ENCODE measurements at places on chromosomes 16 and 17. TPM values are rescaled to one million over a fixed set of nuclear protein-coding genes. Genes with fewer than 3 reads are reported as not detected.

GRCh38 chr17:48530887-48531272, at the start of gene HOXB1:
HOXB1 (minus strand) TSS chr17:48531011; CDS start chr17:48530904, 107 bp downstream.
- H3K4me3 ChIP-seq: no peak within 1 kb of the TSS
- DNase-seq: no peak
- H3K36me3 ChIP-seq: no peaks in the 10 kb centered on the region
- H3K27ac ChIP-seq: no peak within 1 kb of the TSS
- peaks cover 41% of the 10 kb centered on the region for H3K4me1 ChIP-seq

DNA sequence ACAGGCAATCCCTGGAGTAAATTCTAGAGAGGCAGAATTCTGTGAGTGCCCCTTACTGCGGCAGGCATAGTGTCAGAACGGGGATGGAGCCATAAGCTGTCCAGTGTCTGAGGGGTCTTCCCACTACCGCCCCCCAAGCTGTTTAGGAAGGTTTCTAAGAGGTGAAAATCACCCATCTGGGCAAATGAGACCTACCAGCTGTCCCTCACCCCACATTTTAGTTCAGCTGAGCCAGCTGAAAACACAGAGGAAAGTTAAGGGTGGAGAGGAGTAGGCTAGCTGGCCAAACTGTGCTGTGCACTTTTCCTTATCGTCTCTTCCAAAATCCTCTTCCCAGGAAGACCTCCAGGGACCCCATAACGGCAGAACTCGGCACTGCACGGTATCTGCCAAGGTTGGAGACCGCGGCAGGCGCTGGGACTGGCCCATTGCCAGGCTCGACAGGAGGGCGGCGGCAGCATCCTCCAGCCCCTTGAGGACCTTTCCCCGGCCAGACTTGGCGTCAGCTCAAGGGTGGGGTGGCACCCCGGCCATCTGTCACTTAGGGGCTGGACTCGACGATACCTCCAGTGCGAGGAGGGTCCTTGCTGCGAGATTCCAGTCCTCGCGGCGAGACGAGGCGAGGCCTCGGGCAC, 955 bp downstream of the ACLY start:
- no peaks in the 10 kb centered on the region for H3K27me3 ChIP-seq
- H3K27ac ChIP-seq: peak overlapping the region; percentile 73
- peaks cover 41% of the 10 kb centered on the region for H3K4me1 ChIP-seq
- peaks cover 46% of the 10 kb centered on the region for H3K36me3 ChIP-seq

DNA sequence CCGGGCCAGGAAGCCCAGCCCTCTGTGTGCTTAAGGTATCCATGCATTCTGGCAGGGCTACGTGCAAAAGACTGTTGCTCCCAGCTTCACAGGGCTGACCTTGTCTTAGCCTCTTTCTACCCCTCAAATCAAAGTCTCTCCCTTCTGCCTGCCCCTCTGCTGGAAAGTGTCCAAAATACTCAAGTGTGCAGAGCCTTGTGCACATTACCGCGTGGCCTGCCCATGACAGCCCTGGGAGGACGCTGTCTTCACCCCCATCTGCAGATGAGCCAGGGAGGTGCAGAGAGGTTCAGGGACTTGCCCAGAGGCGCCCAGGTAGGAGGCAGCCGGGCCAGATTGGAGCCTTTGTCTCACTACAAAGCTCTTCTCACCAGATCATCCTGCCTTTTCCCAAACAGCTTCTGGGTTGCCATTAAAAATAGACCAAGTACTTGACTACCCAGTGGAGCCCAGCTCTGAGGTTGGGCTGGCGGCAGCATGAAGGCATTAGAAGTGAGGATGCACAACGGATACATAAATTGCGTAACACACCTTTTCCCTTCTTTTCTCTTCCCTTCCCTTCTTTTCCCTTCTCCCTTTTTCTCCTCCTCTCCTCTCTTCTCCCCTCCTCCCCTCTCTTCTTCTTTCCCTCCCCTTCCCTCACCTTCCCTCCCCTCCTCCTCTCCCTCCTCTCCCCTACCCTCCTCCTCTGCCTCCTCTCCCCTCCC, 3.5 kb downstream of the CACNG4 start:
- H3K36me3 ChIP-seq: no peaks in the 10 kb centered on the region
- H3K27ac ChIP-seq: no peak overlapping the region
- H3K4me3 ChIP-seq: no peak overlapping the region
- peaks cover 50% of the 10 kb centered on the region for H3K27me3 ChIP-seq
- peaks cover 10% of the 10 kb centered on the region for H3K4me1 ChIP-seq

GRCh38 chr16:2792940-2793339, 5.3 kb upstream of the PRSS41 start:
- H3K36me3 ChIP-seq: no peaks in the 10 kb centered on the region
- H3K4me3 ChIP-seq: no peak overlapping the region
- peaks cover 14% of the 10 kb centered on the region for H3K4me1 ChIP-seq
- peaks cover 22% of the 10 kb centered on the region for H3K27me3 ChIP-seq
- no peak overlapping the region for H3K27ac ChIP-seq

- DNase-seq: peak; percentile 14
- no peaks in the 10 kb centered on the region for H3K36me3 ChIP-seq
- H3K4me3 ChIP-seq: no peak overlapping the region
- H3K4me1 ChIP-seq: no peaks in the 10 kb centered on the region
- no peaks in the 10 kb centered on the region for H3K27me3 ChIP-seq
Measured at GRCh38 chr17:61635913-61636432, 45.0 kb upstream of the NACA2 start.

GRCh38 chr17:29576214-29577000, 7.9 kb downstream of the TP53I13 start:
- no peak overlapping the region for H3K4me3 ChIP-seq
- H3K27ac ChIP-seq: no peak overlapping the region
- H3K36me3 ChIP-seq: peaks cover 62% of the 10 kb centered on the region
- DNase-seq: no peak

DNA sequence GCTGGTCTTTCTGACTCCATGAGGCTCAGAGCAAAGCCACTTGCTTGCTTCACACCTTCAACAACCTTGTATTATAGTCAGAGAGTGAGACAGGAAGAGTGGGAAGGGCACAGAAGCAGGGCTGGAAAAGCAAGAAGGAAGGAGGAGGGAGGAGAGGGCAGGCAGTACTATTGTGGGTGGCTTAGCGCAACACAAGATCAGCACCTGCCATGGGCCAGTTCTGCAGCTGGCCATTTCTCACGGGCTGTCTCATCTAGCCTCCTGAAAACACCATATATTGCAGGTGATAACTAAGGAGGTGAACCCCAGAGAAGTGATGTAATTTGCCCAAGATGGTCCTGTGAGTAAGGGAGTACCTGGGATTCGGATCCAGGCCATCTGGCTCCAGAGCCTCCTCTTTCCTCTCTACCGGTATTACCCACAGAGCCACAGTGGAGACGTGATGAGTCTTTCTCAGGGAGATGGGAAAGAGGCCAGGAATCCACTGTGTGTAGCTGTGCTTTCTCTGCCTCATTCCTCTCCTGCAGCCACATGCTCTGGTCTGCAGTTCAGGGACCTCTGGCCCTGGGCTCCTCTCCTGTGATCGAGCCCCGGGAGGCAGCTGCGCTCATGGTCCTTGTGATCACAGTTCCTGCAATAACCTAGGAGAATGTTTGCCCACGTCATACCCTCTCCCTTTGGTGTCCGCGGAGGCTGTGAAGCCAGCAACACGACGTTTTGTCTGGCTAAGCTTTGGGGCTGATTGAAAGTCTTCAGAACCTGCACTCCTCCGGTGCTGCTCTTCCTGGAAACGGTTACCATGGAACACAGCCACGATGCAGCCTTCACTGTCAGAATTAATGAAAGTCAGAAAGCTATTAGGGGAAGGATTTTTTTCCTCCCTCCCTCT, 178.1 kb upstream of the CCL2 start:
- no peak for DNase-seq
- no peaks in the 10 kb centered on the region for H3K4me1 ChIP-seq
- no peak overlapping the region for H3K4me3 ChIP-seq
- H3K36me3 ChIP-seq: no peaks in the 10 kb centered on the region

DNA sequence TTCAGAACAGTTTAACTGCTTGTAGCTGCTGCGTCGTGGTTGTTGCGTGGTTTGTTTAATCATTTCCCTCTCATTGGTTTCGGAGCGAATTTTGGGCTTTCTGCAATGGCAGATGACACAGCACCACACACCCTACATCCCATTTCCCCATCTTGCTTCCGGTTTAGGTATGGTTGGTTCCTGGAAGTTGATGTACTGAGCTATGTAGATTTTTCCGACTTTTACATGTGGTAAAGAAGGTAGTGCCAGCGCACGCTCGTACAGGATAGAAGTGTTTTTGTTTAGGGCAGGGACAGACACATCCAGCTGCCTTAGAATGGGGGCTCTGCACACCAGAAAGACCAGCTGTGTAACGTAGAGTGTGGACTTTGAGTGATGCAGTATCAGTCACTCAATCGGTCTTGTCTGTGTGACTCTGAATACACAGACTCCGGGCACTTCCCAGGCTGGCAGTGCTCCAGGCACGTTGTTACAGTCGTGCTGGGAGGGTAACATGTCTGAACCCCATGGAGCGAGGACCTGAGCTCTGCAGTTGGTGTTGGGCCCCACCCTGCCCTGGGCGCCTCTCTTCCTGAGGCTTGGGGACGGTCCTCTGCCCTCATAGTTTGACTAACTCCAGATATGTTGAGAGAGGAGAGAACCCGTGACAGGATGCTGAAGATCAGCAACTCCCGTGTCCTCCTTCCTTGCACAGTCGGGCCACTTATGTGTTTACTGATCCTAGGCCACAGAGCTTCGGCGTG, 172.0 kb upstream of the CHMP6 start:
- H3K4me3 ChIP-seq: no peak overlapping the region
- H3K36me3 ChIP-seq: peaks cover 21% of the 10 kb centered on the region
- H3K27ac ChIP-seq: no peak overlapping the region
- DNase-seq: no peak

DNA sequence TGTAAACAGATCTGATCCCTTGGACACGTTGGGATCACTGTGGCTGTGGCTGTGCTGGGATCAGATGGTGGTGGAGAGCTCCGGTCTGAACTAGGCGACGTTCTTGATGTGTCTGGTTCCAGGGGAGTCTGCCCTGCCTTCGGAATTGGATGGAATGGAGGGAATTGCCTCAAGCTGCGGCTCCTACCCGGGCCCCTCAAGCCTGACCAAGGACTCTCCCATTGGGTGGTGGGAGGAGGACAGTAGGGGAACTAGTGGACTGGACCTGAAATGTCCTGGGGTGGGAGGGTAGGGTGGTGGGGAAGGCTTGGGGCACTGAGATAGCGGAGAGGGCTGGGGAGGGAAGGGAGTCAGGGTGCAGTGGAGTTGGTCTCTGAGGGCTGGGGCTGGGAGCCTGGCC, 3.2 kb upstream of the UBALD1 start:
- H3K4me3 ChIP-seq: no peak overlapping the region
- H3K27ac ChIP-seq: peak overlapping the region; percentile 99
- peaks cover 58% of the 10 kb centered on the region for H3K4me1 ChIP-seq
- H3K36me3 ChIP-seq: peaks cover 5% of the 10 kb centered on the region

The MED13 gene
- 42.6 TPM for total RNA-seq

The ZNF764 gene
- 10.1 TPM for total RNA-seq

The SLC12A3 gene
- total RNA-seq: not detected

The TBC1D26 gene
- not detected for total RNA-seq

The EMP2 gene
- total RNA-seq: 3.3 TPM

Measured in K562 (cell line).